ENCODE measurements at places on chromosomes 5 and 9.

GRCh38 chr5:129906177-129906887, 2.1 kb downstream of the CHSY3 start:
- DNase-seq, result peak; percentile 61

- DNase-seq, result no peak
These were observed 56.7 kb downstream of the HSPA4 start for GRCh38 chr5:133108481-133108921.

- DNase-seq, result peak; percentile 73
These were observed 577 bp downstream of the RNF145 start for GRCh38 chr5:159208514-159209437.

- DNase-seq, result no peak
These were observed 62.0 kb upstream of the RNF130 start for GRCh38 chr5:180133551-180133950.

Data from sciatic nerve (tissue), 2 donors.